ENCODE measurements at places on chromosomes 3 and 15.

GRCh38 chr3:153629148-153629547, 467.1 kb downstream of the RAP2B start:
- no peak for DNase-seq

GRCh38 chr15:37372064-37372463, 271.7 kb upstream of the MEIS2 start:
- DNase-seq = no peak

DNA sequence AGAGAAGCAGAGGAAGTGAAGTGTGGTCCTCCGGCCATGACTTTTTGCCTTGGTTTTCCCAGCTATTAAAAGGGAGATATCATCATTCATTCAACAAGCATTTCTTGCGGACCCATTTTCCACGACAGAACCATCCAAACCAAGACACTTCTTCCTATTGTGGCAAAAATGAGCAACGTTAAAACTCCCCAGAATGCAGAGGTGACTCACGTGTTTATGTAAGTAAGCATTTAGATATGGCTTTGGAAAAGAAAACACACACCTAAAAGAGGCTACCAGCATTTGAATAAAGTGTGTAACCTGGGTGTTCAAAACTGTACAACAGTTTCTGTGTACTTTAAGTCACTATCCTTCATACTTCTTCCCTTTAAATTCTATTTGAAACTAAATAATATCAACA, 181.3 kb downstream of the RORA start:
- DNase-seq = no peak

- DNase-seq = no peak
Observed at GRCh38 chr15:42858999-42859789, 61.4 kb downstream of the TTBK2 start.

DNA sequence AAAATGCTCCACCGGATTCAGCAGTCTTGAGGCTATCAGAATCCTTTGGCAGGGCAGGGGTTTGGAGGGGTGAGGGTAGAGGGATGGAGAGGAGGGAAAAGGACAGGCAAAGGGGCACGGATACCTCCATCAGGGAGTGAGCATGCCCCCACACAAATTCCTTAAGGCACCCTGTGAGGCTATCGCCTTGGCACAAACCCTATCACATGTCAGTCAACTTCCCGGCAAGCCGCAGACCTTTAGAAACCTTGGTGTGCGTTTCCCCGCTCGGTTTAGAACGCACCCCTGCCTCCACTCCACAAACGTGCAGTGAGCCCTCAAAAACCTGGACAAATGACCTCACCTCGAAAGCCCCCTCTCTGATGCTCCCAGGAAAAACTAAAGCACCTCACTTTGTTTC, 422 bp upstream of the SETMAR start:
- peak; percentile 83 for DNase-seq

DNA sequence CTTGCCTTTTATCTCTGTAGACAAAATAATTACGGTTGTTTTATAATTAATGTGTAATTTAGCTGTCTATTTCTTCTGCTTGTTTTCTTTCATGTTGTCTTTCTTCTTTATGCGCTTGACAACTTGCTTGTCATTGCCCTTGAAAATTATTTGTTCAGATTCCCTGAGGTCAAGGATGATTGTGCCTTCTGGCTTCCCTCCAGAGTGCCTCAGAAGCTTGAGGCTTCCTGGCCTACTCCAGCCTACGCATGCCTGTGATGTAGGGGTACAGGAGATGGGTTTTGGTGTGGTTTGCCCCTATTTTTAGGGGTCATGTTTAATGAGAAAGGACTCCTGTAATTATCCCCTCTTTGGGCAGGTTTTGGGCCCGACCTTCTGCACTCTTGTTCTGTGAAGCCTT, 231.5 kb downstream of the SV2B start:
- no peak for DNase-seq

DNA sequence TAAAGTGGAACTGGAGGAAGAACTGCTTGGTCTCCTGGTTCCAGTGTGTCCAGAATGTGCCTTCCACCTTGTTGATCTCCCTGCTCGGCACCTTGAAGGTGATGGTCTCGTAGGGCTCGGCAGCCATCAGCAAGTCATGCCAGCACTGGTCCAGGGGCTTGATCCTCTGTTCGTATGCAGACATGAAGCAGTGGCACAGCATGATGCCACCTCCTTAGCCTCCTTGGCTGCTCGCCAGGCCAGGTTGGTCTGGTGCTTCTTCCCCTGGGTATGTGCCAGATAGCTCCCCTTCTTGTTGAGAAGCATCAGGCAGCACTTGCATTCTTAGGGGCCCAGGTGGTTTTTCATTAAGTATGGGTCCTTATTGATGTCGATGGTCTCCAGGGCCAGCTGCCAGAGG, 17.8 kb upstream of the TXNRD3 start:
- peak; percentile 44 for DNase-seq

- DNase-seq = no peak
Observed at GRCh38 chr3:99344216-99344615, 294.2 kb upstream of the COL8A1 start.

GRCh38 chr3:45343947-45344346, 44.4 kb upstream of the LARS2 start:
- DNase-seq = no peak

DNA sequence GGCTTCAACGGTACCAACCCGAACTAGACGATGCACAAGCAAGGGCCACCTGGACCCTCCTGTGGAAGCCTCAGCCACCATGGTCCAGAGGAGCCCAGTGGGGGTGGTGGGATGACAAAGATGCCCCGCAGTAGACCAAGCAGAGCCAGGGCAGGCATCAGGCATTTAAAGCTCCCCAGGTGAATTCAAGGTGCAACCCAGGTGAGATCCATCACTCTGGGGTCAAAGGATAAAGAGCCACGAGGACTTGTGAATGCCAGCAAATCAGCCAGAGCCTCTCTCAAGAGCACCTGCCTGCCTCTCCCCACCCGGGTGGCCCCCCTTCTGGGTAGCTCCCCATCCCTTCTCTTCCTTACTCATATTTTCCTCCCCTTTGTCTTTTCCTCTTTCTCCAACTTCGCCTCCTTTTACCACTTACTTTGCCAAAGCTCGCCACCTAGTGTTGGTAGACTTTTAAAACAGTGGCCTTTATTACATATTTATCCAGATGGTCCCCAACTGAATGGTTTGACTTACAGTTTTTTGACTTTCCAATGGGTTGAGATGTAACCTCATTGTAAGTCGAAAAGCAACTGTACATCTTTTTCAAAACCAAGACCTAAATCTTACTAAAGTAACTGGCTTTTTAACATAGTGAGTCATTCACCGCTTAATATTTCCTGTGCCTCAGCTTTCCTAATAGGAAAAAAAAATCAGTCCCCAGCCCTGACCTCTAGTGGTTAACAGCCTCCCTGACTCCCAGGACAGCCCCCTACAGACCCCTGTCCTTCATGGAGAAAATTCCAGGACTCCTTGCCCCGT, 18.8 kb downstream of the PLA2G4F start:
- DNase-seq = peak; percentile 40

- no peak for DNase-seq
Observed at GRCh38 chr3:44870375-44871061, 3.9 kb upstream of the TGM4 start.

GRCh38 chr3:141302364-141303141, 65.8 kb upstream of the ZBTB38 start:
- DNase-seq = no peak

- no peak for DNase-seq
Observed at GRCh38 chr3:127840671-127841070, 18.4 kb upstream of the MGLL start.

- no peak for DNase-seq
Observed at GRCh38 chr15:89429023-89429422, 67.4 kb downstream of the RHCG start.

DNA sequence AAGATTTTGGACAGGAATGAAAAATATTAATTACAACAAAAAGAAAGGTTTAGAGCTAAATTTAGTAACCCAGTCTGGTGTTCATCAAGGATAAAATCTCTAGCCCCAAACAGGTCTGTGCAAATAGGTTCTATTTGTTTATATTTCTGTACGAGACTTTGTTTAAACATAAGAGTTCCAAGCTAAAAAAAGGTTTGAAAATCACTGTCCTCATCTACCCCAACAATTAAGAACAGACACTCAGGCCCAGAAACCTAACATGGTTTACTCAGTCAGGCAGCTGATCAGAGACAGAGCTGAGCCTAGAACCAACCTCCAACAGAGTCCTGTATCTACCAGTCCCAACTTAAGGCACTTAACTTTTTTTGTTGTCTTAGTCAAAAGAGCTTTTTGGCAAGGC, 49.3 kb downstream of the SNX4 start:
- no peak for DNase-seq

- DNase-seq = no peak
Observed at GRCh38 chr3:196660381-196661166, 21.1 kb downstream of the NRROS start.

DNA sequence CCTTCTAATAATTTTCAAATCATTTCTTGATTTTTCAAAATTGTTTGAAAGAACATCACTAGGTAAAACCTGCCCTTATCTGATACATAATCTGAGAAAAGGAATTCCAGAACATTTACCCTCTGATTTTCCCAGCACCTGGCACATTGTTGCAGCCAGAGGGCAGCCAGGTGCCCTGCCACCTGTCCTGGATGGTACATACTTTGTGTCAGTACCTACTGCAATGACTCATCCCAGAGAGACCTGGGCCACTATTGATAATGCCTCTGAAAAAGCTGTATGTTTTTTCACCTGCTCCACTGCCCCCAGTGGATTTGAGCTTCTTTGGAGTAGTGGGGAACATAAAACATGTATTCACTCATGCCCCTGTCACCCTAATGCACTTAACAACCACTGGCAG, 648.9 kb upstream of the GBE1 start:
- DNase-seq = no peak

GRCh38 chr3:61252836-61253235, 1.6 kb upstream of the FHIT start:
- no peak for DNase-seq

Measured in spleen (tissue), 13 donors.